ENCODE measurements at places on chromosomes 1 and 21. TPM values are rescaled to one million over a fixed set of nuclear protein-coding genes. Genes with fewer than 3 reads are reported as not detected.
A peak's percentile ranks its signal among the peaks of the same experiment; 100 is the strongest.

- peak; percentile 46 for DNase-seq
- peak overlapping the region; percentile 94 for H3K27ac ChIP-seq
- H3K27me3 ChIP-seq = no peaks in the 10 kb centered on the region
- peaks cover 39% of the 10 kb centered on the region for H3K36me3 ChIP-seq
- H3K4me3 ChIP-seq = peak overlapping the region; percentile 94
Measured at GRCh38 chr1:84504580-84505492, 1.4 kb upstream of the SPATA1 start.

The WNT3A gene
- 0.10 TPM for total RNA-seq

DNA sequence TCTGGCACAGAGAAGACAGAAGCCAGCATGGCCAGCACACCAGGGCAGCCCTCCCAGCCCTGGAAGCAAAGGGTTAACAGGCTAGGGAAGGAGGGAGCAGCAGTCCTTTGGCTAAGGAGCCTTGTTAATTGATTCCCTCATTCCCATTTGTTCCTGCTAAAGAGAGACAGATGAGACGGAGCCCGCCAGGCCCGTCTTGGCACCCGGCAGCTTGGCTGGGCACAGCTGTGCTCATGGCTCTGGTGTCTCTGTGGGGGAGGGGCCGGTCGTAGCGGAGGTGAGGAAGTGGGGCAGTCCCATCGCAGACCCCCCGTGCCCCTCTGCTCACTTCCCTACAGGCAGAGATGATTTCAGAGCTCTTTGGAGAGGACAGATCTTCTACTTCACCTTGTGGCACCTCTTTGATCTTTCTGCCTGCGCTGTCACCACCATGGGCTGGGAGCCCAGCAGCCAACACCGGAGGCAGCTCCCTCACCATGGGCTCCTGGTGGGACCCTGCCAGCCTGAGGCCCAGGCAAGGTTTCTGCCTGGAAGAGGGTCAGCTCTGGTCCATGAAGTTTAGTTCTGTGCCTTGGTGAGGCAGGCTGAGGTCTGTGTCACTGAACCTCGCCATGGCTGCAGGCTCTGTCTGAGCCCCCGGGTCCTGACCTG is 38.0 kb downstream of the FOXO6 start:
- H3K27me3 ChIP-seq = peaks cover 26% of the 10 kb centered on the region
- no peak for DNase-seq
- no peak overlapping the region for H3K27ac ChIP-seq

DNA sequence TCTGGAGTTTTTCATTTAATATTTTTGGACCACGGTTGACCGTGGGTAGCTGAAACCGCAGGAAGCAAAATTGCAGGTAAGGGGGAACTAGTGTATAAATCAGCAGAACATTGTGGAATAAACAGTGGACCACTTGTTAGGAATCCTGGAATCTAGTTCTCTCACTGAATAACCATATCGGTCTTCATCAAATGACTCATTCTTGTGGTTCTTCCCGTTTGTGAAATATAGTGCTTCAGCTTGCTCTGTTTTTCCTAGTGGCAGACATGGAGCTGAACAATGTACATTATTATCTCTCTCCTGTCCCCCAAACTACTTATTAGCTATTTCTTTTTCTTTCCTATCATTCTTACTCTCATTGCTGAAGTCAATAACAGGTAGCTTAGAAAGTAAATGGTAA is 61.9 kb downstream of the HSPA13 start:
- H3K4me3 ChIP-seq = no peak overlapping the region
- H3K4me1 ChIP-seq = peaks cover 11% of the 10 kb centered on the region
- no peaks in the 10 kb centered on the region for H3K27me3 ChIP-seq
- peak; percentile 61 for DNase-seq

DNA sequence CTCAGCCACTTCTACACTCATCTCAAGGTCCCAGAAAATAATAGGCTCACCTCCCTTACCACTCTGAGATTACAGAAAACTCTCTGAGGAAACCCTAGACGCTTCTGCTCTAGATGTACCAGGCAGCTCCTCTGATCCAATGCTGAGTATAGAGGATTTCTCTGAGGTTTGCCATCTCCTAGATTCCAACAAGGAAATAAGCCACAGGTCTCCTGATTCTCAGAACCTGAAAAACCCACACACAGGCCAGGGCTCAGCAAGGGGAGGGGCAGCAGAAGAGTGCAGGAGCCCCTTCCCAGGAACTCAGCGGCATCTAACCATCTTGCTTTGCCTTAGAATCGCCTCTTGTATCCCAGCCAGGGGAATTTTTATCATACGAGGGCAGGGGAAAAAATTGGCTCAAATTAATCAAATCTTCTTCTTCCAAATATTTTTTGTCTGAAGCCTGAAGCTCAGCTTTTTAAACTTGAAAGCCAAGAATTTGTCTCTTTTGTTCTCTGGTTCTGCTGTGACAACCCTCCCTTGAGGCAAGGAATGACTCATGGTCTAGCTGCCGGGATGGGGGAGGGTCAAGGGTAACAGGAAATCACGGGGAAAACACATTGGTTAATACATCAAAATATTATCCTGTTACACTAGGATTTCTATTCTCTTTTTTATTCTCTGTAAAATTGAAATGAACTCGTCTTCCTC is 30.8 kb downstream of the GORAB start:
- H3K36me3 ChIP-seq = no peaks in the 10 kb centered on the region
- H3K4me1 ChIP-seq = peaks cover 33% of the 10 kb centered on the region
- DNase-seq = peak; percentile 95
- no peaks in the 10 kb centered on the region for H3K27me3 ChIP-seq

The SFN gene
- 337 TPM for total RNA-seq

DNA sequence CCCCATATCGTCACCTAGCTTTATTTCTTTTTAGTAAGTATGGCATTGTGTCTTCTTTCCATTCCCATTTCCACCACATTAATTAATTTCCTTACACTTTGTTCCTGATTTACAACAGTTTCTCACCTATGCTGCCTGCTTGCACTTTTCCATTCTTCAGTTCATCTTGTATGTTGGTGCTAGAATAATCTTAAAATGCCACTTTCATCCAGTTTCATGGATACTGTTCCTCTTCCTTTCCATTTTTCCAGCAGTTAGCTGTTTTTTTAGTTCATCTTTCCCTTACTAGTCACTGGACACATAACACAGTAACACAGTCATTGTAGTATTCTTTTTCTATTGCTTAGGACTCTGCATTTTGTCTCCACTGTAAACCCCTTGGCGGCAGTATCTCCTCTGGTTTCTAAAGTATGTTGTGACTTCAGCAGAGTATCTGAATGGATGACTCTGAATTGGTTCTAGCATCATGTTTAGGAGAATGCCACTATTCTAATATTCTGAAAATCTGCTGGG is 2.1 kb downstream of the CDC7 start:
- H3K4me1 ChIP-seq = peaks cover 17% of the 10 kb centered on the region
- H3K27ac ChIP-seq = no peak overlapping the region
- no peaks in the 10 kb centered on the region for H3K27me3 ChIP-seq
- peak overlapping the region; percentile 2 for H3K4me3 ChIP-seq

The AMIGO1 gene
- total RNA-seq = 0.29 TPM

GRCh38 chr1:61142726-61143500 is 60.6 kb downstream of the NFIA start:
- H3K4me3 ChIP-seq = peak overlapping the region; percentile 21
- peak overlapping the region; percentile 77 for H3K27ac ChIP-seq
- no peaks in the 10 kb centered on the region for H3K27me3 ChIP-seq
- peak; percentile 47 for DNase-seq
- peaks cover 21% of the 10 kb centered on the region for H3K36me3 ChIP-seq

DNA sequence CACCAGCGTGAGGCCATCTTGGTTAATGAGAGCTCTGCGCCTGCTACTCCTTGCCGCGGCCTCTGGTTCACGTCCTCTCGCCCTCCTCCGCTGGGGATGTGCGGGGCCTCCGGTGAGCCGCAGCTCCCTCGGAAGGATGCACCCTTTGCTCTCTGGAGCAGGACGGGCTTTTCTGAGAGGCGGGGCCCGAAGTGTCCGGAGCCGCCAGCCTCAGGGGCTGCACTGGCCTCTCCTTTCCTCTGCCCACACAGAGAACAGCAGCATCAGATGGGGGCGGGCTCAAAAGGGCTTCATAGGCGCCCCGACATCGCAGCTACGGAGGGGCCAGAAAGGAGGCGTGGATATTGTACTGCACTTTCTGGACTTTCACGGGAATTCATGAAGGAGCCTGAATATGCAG is 284.7 kb downstream of the CAMTA1 start:
- H3K27ac ChIP-seq = no peak overlapping the region
- DNase-seq = no peak
- no peaks in the 10 kb centered on the region for H3K4me1 ChIP-seq
- H3K36me3 ChIP-seq = no peaks in the 10 kb centered on the region
- H3K4me3 ChIP-seq = no peak overlapping the region

GRCh38 chr1:20555758-20556120 is 3.4 kb downstream of the FAM43B start:
- peaks cover 9% of the 10 kb centered on the region for H3K27me3 ChIP-seq
- H3K4me1 ChIP-seq = no peaks in the 10 kb centered on the region
- H3K27ac ChIP-seq = no peak overlapping the region
- no peaks in the 10 kb centered on the region for H3K36me3 ChIP-seq

DNA sequence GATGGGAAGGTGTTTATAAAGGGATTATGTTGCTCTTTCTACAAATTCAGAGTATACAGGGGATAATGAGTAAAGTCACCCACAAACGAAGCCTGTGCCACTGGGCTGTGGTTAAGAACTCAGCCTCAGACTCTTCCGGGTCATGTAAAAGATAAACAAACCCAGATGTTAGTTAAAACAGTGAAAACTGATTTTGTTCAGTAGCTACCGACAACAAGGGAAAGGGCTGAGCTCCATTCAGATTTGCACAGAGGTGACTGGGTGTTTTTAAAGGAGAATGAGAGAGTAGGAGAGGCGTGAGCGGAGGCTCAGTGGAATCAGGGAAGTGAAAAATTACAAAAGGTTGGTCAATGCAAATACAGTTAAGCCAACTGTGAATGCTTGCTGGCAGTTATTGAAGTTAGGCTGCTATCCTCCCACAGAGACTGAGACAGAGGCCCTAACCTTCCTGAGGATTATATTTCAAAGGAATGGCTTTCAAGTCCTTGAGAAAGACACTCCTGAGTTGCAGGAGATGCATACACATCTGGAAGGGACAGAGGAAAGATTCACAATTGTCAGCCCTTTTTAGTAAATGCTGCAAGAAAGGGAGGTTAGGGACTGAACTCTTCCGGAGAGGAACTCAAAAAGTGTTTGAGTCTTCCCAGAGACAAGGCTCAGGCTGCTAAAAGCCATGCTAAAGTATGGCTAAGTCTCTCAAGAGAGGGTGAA is 29.9 kb upstream of the SAMD13 start:
- no peak overlapping the region for H3K4me3 ChIP-seq
- no peaks in the 10 kb centered on the region for H3K27me3 ChIP-seq
- H3K36me3 ChIP-seq = no peaks in the 10 kb centered on the region
- no peak for DNase-seq
- H3K27ac ChIP-seq = no peak overlapping the region
- H3K4me1 ChIP-seq = peaks cover 6% of the 10 kb centered on the region

- DNase-seq = no peak
- no peak overlapping the region for H3K27ac ChIP-seq
- peaks cover 11% of the 10 kb centered on the region for H3K4me1 ChIP-seq
- H3K27me3 ChIP-seq = no peaks in the 10 kb centered on the region
- no peak overlapping the region for H3K4me3 ChIP-seq
Measured at GRCh38 chr21:42245331-42246193, 26.6 kb downstream of the ABCG1 start.

The CR1L gene
- not detected for total RNA-seq

GRCh38 chr1:185467122-185467521 is 150.1 kb upstream of the IVNS1ABP start:
- no peak for DNase-seq
- no peak overlapping the region for H3K27ac ChIP-seq
- no peaks in the 10 kb centered on the region for H3K36me3 ChIP-seq
- H3K27me3 ChIP-seq = no peaks in the 10 kb centered on the region
- no peak overlapping the region for H3K4me3 ChIP-seq

GRCh38 chr1:31064718-31065309 is 703 bp downstream of the PUM1 start:
- peaks cover 12% of the 10 kb centered on the region for H3K36me3 ChIP-seq
- peaks cover 12% of the 10 kb centered on the region for H3K4me1 ChIP-seq
- H3K4me3 ChIP-seq = peak overlapping the region; percentile 94
- H3K27ac ChIP-seq = peak overlapping the region; percentile 100
- DNase-seq = peak; percentile 41

DNA sequence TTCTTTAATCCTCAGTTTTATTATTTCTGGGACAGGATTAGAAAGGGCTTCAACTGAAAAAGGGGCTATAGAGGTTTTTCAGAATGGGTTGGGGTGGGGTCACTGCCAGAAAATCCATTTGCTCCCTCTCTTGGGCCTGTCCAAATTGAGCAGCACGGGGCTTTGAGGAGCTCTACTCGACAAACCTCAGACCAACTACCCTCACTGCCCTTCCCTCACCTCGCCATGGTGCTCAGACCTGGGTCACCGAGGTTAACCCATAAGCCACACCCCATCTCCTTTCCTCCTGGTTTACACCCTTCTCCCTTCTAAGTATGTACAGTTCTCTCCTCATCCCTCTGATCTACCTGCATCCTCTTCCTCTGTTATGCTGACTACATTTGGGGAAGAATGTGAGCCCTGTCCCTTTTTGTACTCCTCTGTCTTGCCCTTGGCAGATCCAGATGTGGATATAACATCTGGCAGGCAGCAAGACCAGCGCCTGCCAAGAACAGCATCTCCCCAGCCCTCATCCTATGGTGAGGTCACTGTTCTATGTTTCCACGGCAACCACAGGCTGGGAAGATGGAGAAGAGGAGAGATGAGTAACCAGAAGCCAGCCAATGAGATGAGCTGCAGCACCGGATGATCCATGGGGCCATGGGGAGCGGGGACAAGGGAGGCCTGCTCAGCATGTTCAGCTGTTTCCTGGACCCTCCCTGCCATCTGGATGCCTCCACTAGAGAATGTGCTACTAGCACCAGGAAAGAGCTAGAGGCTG is 3.7 kb upstream of the FABP3 start:
- peaks cover 13% of the 10 kb centered on the region for H3K4me1 ChIP-seq
- H3K4me3 ChIP-seq = no peak overlapping the region
- no peak overlapping the region for H3K27ac ChIP-seq
- H3K36me3 ChIP-seq = peaks cover 5% of the 10 kb centered on the region

- H3K4me1 ChIP-seq = no peaks in the 10 kb centered on the region
- DNase-seq = no peak
- H3K27me3 ChIP-seq = peaks cover 24% of the 10 kb centered on the region
- H3K27ac ChIP-seq = no peak overlapping the region
Measured at GRCh38 chr1:12669529-12670068, 25.7 kb downstream of the AADACL4 start.
